ENCODE measurements at places on chromosomes 7 and 10. TPM values are rescaled to one million over a fixed set of nuclear protein-coding genes. Genes with fewer than 3 reads are reported as not detected.

OPN1SW gene
- total RNA-seq = not detected

IKZF1 gene
- not detected for total RNA-seq

ARHGEF5 gene
- 10.1 TPM for total RNA-seq

MMRN2 gene
- 1.6 TPM for total RNA-seq

SUN3 gene
- not detected for total RNA-seq

BTBD16 gene
- not detected for total RNA-seq

SNCG gene
- total RNA-seq = 3.2 TPM

C7orf57 gene
- 0.24 TPM for total RNA-seq

LARP4B gene
- total RNA-seq = 51.3 TPM

NUTM2E gene
- not detected for total RNA-seq

AKR1B15 gene
- not detected for total RNA-seq

CUBN gene
- 11.5 TPM for total RNA-seq

FOXP2 gene
- total RNA-seq = 13.1 TPM

PPP2R2D gene
- 25.8 TPM for total RNA-seq

NPY4R gene
- total RNA-seq = not detected

TUBAL3 gene
- total RNA-seq = not detected

PILRA gene
- total RNA-seq = 0.36 TPM

FAM25C gene
- not detected for total RNA-seq

FANK1 gene
- total RNA-seq = 1.5 TPM

CAMK2B gene
- not detected for total RNA-seq

STAG3 gene
- total RNA-seq = 0.12 TPM

CYP26C1 gene
- total RNA-seq = 0.16 TPM

PRR15 gene
- not detected for total RNA-seq

FAM25G gene
- not detected for total RNA-seq

SPDYE6 gene
- total RNA-seq = not detected

STRIP2 gene
- total RNA-seq = 1.5 TPM

LRIT1 gene
- not detected for total RNA-seq

BLNK gene
- not detected for total RNA-seq

CYP26A1 gene
- total RNA-seq = not detected

ESYT2 gene
- 147 TPM for total RNA-seq

HOXA9 gene
- not detected for total RNA-seq

GNB2 gene
- total RNA-seq = 144 TPM

PHYHIPL gene
- total RNA-seq = not detected

SMKR1 gene
- 0.12 TPM for total RNA-seq

CLRN3 gene
- not detected for total RNA-seq

ZNF239 gene
- total RNA-seq = 7.8 TPM

GOT1 gene
- 23.9 TPM for total RNA-seq

All from hair follicle dermal papilla cell (primary cell).